ELF-1 (cell line): ENCODE measurements at places on chromosomes 4 and X.

DNA sequence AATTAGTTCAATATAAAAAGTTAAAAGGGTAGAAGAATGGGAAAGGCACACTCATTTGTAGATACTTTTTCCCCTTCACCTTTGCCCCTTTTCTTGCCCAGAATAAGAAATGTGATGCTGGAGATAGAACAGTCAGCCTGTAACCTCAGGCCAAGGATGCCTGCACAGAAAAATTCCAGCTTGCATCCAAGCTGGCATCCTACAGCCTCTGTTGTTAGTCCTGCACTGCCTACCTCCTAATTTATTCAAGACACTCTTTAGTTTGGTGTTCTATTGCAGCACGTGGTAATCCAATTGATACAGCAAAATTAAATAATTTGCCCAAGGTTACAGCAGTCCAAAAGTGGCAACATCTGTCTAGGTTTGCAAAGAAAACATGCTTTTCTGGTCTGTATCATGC is 9.7 kb upstream of the USO1 start:
- no peak for DNase-seq

DNA sequence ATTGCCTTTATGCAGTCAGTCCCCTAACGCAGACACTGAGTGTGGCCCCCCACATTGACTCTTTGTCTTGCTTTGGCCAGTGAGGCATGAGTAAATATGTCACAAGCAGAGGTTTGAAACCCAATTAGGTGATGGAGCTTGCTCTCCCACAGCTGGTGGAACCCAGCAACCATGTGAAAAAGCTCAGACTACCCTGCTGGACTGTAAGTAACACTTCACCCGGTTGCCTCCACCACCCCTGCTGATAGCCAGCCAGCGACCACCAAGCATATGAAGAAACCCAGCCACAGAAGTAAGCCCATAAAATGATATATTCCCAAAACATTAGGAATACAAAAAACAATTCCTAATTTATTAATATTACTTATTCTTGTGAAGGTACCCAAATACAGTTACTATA is 21.6 kb upstream of the PDCL2 start:
- no peak for DNase-seq

DNA sequence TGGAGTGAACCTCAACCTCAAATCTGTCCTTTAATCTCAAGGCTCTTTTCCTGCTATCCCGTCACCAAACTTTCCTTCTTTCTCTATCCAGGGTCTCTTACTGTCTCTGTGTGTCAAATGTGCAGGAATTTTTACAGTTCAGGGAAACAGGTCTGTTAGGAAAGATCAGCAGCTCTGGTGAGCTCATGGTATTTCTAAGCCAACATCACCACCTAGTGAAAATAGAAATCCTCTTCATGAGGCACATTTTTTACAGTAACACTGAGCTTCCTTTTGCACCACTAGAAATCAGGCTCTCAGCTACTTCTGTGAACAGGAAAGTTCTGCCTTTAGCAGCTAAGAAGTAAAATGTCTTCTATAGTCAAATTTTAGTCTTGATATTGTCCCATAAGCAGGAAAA is 39.6 kb downstream of the NUDT11 start:
- DNase-seq: peak; percentile 67

- no peak for DNase-seq
These were observed 72.1 kb downstream of the IRF2 start for GRCh38 chr4:184402239-184402638.

GRCh38 chr4:132383571-132384199 is 765.4 kb upstream of the PCDH10 start:
- DNase-seq: no peak

DNA sequence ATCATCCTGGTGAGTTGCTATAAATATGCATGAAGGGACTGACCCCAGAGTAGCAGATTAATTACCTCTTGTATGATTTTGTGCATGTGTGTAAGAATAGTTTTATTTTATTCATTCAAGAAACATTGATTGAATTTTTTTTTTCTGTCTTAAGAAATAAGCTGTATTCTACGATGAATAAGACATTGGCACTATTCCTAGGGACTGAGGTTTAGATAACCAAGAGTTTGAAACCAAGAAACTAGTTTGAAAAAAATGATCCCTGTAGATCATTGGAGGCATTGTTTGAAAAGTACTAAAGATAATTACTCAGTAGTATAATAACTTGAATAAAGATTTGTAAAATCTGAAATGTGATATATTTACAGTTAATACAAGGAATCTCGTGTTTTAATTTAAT is 1086.9 kb downstream of the PCDH7 start:
- no peak for DNase-seq

- DNase-seq: no peak
These were observed 52.2 kb downstream of the USP53 start for GRCh38 chr4:119264743-119265142.

GRCh38 chrX:111445485-111445884 is 33.5 kb upstream of the DCX start:
- peak; percentile 38 for DNase-seq

- peak; percentile 47 for DNase-seq
These were observed 2.0 kb upstream of the NYX start for GRCh38 chrX:41445171-41445570.

GRCh38 chr4:75718529-75718928 is 5.8 kb upstream of the USO1 start:
- DNase-seq: peak; percentile 47
